GM23248 (cell line): ENCODE measurements at places on chromosomes 6 and 20. TPM values are rescaled to one million over a fixed set of nuclear protein-coding genes. Genes with fewer than 3 reads are reported as not detected.

DNA sequence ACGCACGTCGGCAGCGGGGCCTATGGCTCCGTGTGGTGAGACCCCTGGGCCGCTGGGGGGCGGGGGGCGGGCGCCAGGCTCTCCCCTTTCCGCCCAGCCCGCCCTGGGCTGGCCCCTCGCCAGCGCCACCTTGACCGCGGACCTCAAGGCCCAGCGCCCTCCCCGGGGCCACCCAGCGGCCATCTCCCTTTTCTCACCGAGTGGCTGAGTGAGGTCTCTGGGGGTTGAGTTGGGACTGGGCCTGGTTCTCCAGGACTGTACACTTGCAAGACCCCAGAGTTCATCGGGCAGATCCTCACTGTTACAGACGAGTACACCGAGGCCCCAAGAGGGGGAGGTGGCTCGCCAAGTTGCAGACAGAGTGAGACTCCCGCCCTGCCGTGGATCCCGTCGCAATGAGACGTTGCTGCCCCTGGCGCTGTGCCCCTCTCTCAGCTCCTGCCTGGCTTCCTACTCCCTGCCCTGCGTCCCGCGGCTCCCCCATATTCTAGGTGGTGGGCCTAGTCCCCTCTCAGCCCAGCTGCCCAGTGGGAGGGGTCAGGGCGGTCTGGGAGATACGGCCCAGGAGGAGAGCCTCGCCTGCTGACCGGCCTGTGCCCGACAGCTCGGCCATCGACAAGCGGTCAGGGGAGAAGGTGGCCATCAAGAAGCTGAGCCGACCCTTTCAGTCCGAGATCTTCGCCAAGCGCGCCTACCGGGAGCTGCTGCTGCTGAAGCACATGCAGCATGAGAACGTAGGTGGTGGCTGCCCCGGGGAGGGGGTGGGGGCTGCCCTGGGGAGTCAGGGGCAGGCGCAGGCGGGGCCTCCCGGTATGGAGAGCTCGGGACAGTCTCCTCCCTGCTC, 576 bp downstream of the MAPK13 start:
- DNase-seq: peak; percentile 39

DNA sequence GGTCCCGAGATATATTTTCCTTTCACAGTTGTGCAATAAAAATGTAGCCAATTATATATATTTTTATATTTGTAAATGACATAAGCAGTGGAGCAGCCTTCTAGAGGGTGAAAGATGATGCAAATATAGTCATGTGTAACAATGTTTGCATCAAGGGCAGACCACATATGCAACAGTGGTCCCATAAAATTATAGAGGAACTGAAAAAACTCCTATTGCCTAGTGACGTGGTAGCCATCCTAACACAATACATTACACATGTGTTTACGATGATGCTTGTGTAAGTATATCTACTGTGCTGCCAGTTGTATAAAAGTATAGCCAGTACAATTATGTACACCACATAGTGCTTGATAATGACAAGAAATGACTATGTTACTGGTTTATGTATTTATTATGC, 162.8 kb downstream of the ZFAND3 start:
- DNase-seq: no peak

- no peak for DNase-seq
These were observed 8.1 kb upstream of the HBS1L start for GRCh38 chr6:135062735-135063134.

DNA sequence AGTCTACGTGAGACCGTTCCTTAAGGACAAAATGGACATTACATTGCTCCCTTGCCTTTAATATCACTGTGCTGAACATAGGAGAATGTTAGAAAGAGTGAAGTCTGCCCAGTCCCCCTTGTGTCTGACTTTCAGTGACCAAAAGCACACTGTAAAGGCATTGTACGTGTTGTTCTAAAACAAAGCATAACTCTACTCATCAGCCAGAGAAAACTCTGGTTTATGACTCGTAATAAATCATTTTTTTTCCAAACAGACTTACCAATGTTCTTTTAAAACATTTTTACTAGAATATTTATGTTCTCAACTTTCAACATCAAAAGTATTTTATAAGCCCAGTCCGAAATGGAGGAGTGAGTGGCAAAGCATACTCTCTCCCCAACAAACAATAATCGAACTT, 262.5 kb downstream of the GJA1 start:
- no peak for DNase-seq

GRCh38 chr20:36493801-36494114, 47.6 kb upstream of the MYL9 start:
- peak; percentile 98 for DNase-seq

DNA sequence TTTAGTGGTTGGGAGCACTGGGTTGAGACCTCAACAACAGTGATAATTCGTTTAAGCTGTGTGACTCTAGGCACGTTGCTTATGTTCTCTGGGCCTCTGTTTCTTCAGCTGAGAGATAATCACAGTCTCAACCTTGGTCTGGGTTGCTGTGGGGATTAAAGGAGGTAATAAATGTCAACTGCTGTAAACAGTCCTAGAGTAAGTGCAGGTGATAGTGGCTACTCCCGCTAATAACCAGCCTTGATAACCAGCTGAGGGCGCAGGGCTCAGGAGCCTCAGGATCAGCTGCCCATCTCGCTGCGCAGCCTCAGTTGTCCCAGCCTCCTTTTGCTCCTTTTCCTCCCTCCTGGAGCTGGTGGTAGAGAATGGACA, 58.0 kb downstream of the JARID2 start:
- DNase-seq: no peak

GRCh38 chr6:47519279-47519678, 41.7 kb downstream of the CD2AP start:
- DNase-seq: no peak

GRCh38 chr6:105429676-105430075, 26.8 kb upstream of the PREP start:
- DNase-seq: peak; percentile 81

- no peak for DNase-seq
These were observed 517.0 kb downstream of the LMBRD1 start for GRCh38 chr6:69279805-69280204.

DNA sequence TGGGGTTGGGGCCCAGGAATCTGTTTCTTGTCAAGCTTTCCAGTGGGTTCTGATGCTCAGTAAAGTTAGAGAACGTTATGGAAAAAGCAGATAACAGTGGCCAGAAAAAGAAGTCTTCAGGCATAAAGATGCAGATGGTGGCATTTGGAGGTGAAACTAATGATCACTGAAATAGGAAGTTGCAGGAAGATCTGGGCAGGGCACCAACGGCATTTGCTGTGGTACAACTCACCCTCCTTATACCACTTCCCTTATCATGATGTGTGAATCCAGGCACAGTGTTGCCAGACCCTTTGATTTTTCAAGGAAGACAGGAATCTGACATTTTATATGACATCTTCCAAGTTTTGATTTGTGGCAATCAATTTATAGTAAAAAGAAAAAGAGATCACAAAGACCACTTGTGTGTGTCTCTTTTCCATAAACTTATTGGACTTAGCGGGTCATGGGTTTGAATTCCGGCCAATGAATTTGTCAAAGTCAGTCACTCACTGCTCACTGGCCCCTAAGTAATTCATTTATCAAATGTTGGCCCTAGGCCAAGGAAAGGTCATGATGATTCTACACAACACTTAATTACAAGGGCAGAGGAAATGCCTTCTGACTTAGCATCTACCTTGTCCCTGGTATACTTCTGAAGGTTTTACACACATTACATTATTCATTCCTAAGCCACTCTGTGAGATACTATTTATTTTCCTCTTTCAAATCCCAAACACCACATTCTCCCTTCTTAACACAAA, 37.6 kb downstream of the LAMP5 start:
- no peak for DNase-seq

DNA sequence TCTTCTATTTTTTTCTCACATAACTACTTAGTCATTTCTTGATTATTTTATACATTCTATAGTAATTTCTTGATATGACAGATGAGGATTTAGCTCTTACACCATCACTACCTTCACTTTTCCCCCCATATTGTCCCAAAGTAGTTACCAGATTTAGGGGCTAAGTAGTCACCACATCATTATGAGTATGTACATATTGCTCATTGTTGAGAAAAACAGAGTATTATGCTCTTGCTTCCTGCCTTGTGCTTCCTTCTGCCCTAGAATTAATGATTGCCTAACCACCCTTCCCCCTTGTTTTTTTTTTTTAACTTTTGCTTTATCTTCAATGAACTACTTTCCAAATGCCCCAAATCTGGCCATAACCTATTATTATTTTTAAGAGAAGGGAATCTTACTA, 6.8 kb upstream of the HLA-B start:
- DNase-seq: no peak

GRCh38 chr20:49904440-49905214, 10.7 kb downstream of the SPATA2 start:
- DNase-seq: no peak

DNA sequence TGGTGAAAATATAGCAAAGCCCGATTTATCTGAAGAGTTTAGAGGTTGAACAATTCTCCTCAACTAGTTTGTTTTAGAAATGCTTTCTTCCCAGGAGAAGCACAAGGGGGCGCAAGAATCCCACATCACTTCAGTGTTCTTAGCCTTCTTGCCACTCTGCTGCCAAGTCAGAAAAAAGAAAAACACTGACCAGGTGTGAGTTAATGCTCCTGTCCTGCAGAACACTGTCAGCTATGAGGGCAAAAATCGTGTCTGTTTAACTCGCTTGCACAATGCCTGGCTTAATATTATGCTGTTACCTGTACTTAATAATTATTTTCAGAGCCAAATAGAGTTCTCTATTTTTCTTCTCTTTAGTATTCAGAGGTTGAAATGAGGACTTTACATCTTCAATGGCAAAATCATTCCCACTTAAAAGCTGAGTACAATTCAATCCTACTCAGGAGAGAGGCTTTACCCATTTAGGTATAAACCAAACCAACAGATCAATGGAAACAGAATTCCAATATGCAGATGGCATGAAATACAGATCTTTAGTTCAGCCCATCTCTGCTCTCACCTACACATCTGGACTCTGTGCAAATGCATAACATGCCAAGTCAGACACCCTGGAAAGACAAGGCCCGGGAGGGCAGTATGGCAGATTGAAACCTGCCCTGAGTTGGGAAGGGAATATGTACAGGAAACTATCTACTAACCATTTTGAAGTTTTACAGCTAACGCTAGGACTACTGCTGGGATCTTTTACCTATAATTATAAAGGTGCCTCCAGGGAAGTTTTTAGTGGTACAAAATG, 71.4 kb upstream of the TULP1 start:
- DNase-seq: peak; percentile 76

DNA sequence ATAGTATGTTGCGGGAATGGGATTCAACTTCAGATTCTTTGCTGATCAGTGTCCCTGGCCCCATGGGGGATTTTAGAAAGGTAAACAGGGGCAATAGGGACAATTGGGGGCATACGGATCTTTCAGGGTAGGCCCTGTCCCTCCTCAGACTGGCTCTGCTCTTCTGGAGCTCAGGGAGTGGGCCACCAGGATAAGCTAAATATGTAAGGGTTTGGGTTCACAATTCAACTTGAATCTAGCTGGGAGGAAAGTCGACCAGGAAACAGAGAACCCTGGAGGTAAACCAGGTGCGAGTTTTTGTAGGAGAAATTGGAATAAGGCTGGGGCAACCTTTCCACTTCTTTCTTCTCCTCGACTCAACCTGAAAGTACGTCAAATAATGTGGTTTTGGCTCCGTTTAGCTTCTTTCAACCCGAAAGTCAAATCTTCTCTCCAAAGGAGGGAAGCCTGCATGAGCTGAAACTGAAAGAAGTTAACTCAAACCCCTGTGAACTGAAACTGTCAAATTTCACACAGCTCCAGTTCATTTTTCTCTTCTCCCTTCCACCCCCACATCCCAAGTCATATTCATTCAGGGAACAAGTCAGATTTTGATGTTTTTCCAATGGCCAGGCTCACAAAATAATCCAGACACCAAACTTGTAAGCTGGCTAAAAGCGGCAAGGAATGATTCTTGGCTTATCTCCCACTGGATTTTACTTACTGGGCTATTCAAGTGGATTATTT, 278.2 kb downstream of the CLIC5 start:
- no peak for DNase-seq

DNA sequence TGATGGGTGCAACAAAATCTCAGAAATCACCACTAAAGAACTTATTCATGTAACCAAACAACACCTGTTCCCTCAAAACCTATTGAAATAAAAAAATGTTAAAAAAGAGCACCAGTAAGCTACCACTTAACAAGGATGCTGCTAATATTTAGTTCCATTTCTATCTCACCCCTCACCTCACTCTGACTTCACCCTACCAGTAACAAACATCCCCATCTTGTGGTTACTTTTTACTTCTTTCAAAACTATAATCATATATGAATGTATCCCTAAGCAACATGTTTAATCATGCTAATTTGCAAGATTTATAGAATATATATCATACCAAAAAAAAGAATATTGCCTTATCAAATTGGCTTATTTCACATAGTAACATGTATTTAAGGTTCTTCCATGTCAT, 27.4 kb upstream of the SLC24A3 start:
- no peak for DNase-seq

DNA sequence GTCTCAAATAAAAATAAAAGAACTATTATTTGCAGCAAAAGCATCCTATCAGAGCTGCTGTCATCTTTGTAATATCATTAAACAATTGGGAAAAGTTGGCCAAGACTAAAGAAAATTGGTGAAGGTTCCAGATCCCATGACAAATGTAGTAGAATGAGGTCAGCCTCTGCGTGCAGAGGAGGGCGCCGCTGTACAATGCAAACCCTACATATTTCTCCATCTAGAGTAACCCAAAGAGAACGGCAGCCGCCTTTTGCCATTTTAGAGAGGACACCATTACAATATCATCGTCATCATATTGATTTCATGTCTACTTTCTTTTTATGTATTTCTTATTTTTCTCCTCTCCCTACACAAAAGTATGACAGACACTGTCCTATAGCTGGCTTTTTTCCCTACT, 59.5 kb downstream of the ZMYND8 start:
- DNase-seq: peak; percentile 11

GRCh38 chr20:17298171-17298570, 71.3 kb downstream of the PCSK2 start:
- peak; percentile 17 for DNase-seq

RNF144B gene
- 3.5 and 3.7 TPM in 2 replicates for total RNA-seq

PDYN gene
- not detected in 2 replicates for total RNA-seq

TFAP2B gene
- total RNA-seq: not detected in 2 replicates

TRAM2 gene
- total RNA-seq: 174 and 182 TPM in 2 replicates

BFSP1 gene
- 0.25 and 0.32 TPM in 2 replicates for total RNA-seq

HSPA1L gene
- total RNA-seq: 1.3 and 1.7 TPM in 2 replicates

RIMS4 gene
- total RNA-seq: 0.22 TPM in 1 of 2 replicates, not detected in the other

CST5 gene
- not detected in 2 replicates for total RNA-seq

DNAAF9 gene
- total RNA-seq: 11.4 and 12.4 TPM in 2 replicates

ANKRD6 gene
- total RNA-seq: 1.0 and 12.4 TPM in 2 replicates

SHLD1 gene
- total RNA-seq: 1.8 and 2.6 TPM in 2 replicates
